ENCODE measurements at places on chromosomes 4 and X.
A peak's percentile ranks its signal among the peaks of the same experiment; 100 is the strongest.

DNA sequence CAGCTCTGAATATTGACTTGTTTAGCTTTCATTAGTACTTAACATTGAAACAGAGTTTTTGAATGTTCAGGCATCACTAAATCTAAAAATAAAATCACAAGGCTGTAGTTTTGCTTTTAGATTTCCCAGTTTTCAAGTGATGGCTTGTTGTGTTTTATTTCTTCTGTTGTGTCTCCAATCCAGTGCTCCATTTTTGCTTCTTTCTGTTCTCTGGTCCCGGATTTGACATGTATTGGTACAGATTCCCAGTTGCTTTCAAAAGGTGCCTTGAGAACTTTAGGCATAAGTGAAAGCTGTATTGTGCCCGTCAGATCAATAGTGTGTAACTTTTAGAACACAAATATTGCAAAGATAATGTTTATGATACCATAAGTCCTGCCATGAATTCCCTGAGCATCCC is 53.2 kb downstream of the ARHGAP10 start:
- DNase-seq: no peak

DNA sequence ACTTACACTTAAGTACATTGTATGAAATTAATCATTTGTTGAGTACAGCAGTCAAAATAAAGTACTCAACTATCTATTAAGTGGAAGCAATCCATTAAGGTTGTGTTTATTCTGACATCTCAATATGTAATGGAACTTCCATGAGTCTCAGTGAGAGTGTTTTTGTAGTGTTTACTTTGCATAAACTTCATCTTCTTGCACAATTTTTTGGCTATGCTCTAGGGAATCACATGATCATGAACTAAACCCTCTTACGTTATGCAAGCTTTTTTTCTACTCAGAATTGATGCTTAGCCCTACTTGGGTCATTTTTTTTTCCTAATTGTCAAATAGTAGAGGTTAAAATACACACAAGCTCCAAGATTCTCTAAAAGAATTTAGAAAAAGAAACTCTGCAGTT is 21.1 kb upstream of the PIGA start:
- no peak for DNase-seq

DNA sequence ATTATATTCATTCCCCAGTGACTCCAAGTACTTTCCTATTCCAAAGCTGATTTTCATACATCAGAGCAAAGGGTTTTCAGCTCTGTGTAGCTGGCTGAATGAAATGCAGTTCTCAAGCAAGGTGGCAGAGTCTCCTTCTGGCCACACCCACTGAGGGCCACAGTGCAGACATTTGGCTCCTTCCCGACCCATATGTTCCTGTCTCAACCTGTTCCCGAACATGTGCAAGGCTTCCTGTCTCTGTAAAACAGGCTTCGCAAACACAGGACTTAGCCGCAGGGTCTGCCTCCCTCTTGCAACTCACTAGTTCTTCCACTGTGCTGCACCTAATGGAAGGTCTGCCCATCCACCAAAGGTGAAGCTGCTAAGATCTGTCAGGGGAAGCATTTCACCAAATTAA is 249.2 kb downstream of the MID1IP1 start:
- DNase-seq: no peak

- no peak for DNase-seq
These were observed 114.1 kb upstream of the KCNIP4 start for GRCh38 chr4:22062676-22063075.

GRCh38 chr4:6965329-6965728 is 55.7 kb downstream of the TBC1D14 start:
- no peak for DNase-seq

GRCh38 chrX:135434258-135435138 is 12.8 kb downstream of the SMIM10L2A start:
- DNase-seq: no peak

DNA sequence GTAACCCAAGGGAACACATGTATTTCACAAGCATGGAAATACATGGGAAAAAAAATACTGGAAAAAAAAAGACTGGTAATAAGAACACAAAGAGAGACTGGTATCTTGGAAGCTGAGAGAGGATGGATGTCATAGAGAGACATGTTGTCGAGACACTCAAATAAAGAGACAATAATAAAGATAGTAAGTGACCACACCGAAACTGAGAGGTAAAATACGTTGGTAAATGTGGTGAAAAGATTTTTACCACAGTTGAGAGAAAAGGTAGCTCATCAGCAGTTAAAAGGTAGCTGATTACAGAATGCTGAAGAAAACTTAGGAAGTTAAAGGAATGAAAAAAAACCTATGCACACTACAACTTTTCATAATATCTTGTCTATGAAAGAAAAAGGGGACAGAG is 81.1 kb downstream of the ARAP2 start:
- no peak for DNase-seq

- DNase-seq: no peak
These were observed 48.3 kb upstream of the GPR174 start for GRCh38 chrX:79096145-79096556.

- no peak for DNase-seq
These were observed 44.5 kb downstream of the NEK1 start for GRCh38 chr4:169567916-169568315.

- DNase-seq: no peak
These were observed 243.8 kb downstream of the PPP3CA start for GRCh38 chr4:101103381-101104142.

- DNase-seq: peak; percentile 69
These were observed 124.3 kb downstream of the ADGRA3 start for GRCh38 chr4:22391551-22391950.

DNA sequence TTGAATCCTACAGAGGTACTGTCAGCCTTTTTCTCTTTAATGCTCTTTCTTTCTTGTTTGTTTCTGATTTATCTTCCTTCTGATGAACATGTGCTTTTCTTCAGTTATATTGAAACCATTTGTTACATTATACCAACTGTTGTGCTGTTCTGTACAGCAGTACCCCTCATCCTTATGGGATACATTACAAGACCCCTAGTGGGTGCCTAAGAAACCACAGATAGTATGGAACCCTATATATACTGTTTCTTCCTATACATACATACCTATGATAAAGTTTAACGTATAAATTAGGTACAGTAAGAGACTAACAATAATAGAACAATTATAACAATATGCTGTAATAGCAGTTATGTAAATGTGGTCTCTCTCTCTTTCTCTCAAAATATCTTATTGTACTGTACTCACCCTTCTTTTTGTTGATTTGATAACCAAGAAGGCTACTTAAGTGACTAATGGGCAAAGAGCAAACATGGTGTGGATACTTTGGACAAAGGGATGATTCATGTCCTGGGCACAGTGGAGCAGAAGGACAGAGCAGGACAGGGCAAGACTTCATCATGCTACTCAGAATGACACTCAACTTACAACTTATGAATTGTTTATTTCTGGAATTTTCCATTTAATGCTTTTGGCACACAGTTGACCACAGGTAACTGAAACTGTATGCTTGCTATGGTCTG is 10.7 kb upstream of the YIPF7 start:
- no peak for DNase-seq

GRCh38 chrX:115378471-115378870 is 89.0 kb downstream of the LUZP4 start:
- peak; percentile 53 for DNase-seq

DNA sequence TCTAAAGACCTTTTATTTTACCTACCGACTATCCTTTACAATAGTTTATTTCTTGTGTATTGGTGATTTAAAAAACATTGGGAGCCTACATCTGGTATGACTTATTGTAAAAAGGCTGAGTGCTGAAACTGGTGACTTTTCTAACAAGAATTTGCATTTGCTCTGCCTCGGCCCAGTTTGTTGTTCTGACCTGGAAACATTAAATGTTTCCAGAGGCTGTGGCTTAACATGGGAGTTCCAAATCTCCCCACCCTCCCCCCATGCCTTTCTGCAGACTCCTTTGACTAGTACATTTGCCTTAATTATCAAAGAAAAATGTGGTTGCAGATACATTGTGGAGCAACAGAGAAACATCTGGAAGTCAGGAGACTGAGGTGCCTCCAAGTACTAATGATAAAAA is 39.8 kb downstream of the SPCS3 start:
- DNase-seq: peak; percentile 93

DNA sequence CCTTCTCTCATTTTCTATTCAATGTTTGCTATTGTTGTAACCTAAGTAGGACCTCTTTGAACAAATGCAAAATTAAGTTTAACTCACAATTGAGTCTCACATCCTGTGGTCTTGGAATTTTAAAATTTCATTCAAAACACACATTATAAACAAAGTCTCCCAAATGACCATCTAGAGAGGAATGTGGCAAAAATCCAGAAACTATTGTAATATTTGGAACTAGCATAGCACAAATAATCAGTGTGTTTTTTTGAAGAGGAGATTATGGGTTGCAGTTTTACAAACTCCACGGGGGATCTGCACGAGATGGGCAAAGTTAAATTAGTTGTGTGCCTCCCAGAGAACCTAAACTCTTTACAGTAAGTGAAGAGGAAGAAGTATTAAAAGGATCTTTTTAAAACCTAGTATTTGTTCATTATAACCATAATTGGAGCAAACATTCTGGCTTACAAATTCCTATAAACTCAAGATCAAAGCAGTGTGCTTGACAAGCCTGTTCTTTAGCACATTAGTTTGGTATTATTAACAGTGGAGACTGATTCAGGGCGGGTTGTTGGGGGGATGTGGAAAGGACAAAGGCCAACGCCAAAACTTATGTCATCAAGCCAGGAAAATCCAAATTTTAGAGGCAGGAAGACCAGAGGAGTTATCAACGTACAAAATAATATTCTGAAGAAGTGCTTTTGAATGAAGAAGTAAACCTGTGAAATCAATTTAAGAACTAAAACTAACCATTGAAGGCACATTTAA is 22.4 kb upstream of the RBPJ start:
- peak; percentile 76 for DNase-seq

DNA sequence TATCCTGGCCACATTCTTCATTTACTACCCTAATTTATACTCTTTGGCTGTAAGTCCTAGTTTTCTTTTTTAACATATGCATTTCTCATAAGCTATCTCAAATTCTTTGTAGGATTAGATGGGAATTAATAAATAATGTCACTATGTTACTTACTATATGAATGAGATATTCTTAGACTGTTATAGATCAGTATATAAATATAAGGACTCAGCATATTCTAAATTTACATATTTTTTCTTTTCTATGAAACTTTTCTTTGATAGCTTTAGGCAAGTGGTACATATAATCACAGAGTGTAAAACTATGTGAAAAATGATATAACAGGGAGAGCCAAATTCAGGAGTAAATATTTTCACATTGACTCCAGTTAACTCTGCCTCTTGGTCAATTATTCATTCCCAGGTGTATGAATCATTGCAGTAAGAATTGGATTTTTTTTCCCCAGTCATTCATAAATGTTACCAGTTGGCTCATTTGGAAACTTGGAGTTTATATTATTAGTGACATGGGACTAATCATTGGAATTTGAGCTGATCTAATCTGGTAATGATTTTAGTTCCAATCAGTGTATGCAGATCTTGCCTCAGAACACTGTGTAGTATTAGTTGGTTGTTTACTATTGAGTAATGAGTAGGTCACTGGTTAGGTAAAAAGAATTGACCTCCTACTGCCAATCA is 25.3 kb downstream of the FHIP1A start:
- DNase-seq: peak; percentile 73

GRCh38 chr4:150769248-150769647 is 187.3 kb downstream of the MAB21L2 start:
- DNase-seq: peak; percentile 48
